Muscle of back (tissue), 13 donors: ENCODE measurements at places on chromosomes 11 and 22. TPM values are rescaled to one million over a fixed set of nuclear protein-coding genes. Genes with fewer than 3 reads are reported as not detected.

CRACR2B gene
- polyA plus RNA-seq, result 9.2 TPM

KREMEN1 gene
- 82.9 TPM for polyA plus RNA-seq

HOATZ gene
- 0.08 TPM for polyA plus RNA-seq

FAT3 gene
- polyA plus RNA-seq, result 4.4 TPM

CREB3L1 gene
- polyA plus RNA-seq, result 56.1 TPM

PRR33 gene
- 7.7 TPM for polyA plus RNA-seq

LRRN4CL gene
- 14.6 TPM for polyA plus RNA-seq

PRG3 gene
- polyA plus RNA-seq, result 0.33 TPM

CBLIF gene
- 0.08 TPM for polyA plus RNA-seq

TRIM51G gene
- polyA plus RNA-seq, result not detected

SMC1B gene
- polyA plus RNA-seq, result 0.09 TPM

RCE1 gene
- 9.9 TPM for polyA plus RNA-seq

BACE1-AS gene
- polyA plus RNA-seq, result 11.0 TPM

NXPE2 gene
- polyA plus RNA-seq, result 0.13 TPM

LAYN gene
- 6.8 TPM for polyA plus RNA-seq

CHRM1 gene
- polyA plus RNA-seq, result not detected

RAB6A gene
- polyA plus RNA-seq, result 94.3 TPM

HIC2 gene
- polyA plus RNA-seq, result 4.8 TPM

KCNJ4 gene
- polyA plus RNA-seq, result 0.20 TPM

SNX32 gene
- polyA plus RNA-seq, result 1.2 TPM

RFPL1 gene
- 0.12 TPM for polyA plus RNA-seq

CRYBB3 gene
- 0.15 TPM for polyA plus RNA-seq

OR8G1 gene
- 0.06 TPM for polyA plus RNA-seq

CBX7 gene
- 2.7 TPM for polyA plus RNA-seq

MIAT gene
- polyA plus RNA-seq, result 1.7 TPM

C11orf86 gene
- polyA plus RNA-seq, result not detected

VPS26B gene
- polyA plus RNA-seq, result 28.6 TPM

UCP2 gene
- polyA plus RNA-seq, result 128 TPM
